ENCODE measurements at places on chromosomes 11 and 22.

GRCh38 chr11:122874991-122875390, 7.6 kb upstream of the JHY start:
- ATAC-seq, result no peak

DNA sequence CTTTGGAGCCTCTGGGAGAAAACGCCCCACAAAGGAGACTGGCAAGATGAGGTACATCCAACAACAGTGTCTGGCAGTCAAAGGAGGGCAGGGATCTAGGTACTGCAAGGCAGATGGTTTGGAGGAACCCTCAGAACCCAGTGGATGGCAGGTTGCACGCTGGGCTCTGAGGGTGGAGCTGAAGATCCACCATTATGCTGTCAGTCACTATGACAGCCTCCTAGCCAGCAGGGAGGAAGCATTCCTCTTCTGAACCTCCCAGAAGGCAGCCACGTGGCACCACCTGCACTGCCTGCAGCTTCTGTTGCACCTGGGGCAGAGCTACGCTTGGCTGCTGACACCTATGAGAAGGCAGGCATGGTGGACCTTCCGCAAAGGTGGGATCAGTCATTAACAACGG, 40.2 kb downstream of the HTR3A start:
- ATAC-seq, result no peak

GRCh38 chr11:61851113-61851899, 23.2 kb downstream of the FADS2 start:
- no peak for ATAC-seq

DNA sequence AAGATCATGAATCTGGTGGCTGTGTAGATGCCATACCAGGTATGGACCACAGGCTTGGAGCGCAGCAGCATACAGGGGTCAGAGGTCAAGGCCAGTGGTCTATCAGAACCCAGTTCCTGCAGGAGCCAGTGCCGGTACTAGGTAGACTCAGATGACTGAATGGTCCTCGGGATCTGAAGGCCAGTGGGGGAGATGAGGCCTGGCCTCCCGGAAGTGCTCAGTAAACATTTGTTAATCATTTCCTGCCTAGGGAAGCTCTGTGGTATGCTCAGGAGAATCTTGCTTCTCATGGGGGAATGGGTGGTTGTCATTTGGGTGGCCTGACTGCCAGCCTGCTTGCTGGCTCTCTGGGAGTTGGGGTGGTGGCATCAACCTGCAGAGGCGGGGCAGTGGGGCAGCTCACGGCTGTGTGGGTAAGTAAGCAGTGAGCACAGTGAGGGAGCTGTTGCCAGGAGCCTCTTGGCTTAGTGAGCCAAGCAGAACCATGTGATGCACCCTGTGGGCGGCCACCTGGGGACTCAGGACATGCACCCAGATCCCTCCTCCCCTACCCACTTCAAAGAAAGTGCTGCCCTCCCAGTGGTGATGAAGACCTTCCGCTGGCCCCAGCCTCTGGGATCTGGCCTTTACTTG, 33.0 kb downstream of the PTPRJ start:
- ATAC-seq, result peak; percentile 49

- ATAC-seq, result no peak
These were observed 4.6 kb upstream of the ACER3 start for GRCh38 chr11:76856106-76856505.

- ATAC-seq, result no peak
These were observed 1078.9 kb downstream of the OPCML start for GRCh38 chr11:132453406-132453805.

DNA sequence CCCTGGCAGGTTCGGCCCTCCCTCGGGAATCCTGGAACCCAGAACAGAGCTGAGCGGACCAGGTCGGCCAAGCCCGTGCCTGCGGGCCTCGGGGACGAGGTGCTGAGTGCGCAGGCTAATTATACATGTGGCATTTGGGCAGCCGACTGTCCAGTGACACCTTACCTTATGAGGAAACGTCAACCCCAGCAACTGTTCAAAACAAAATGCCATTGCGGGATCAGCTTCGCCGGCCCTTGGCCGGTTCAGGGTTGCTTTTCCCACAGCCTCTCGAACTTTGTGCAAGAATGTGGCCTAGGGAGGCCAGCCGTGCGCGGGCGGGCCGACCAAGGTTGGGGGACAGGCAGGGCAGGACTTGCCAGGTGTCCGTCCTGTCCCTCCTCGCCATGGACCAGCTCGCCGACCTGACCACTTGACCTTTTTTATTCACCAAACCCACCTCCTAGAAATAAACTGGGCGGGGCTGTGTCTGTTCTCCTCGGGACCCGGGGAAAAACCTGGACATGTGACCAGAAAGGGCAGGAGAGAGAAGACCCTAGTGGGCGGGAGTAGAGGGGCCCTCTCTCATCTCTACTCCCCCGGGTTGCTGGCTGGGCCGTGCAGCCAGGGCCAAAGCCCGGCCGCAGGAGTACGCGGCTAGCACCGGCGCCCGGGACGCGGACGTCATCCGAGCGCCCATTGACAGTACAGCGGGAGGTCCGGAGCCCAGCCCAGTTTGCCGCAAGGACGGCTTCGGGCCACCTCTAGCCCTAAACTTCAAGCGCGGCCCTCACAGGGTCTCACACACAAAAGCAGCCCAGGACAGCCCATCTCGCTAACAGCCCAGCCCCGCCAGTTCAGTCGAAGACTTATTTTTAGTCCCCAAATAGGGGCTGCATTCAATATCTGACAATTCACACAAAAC, 134.3 kb upstream of the C11orf58 start:
- ATAC-seq, result no peak

- ATAC-seq, result no peak
These were observed 27.8 kb downstream of the ARFGAP3 start for GRCh38 chr22:42829302-42829701.

GRCh38 chr11:61969838-61970662, 2.6 kb upstream of the FTH1 start:
- peak; percentile 19 for ATAC-seq

DNA sequence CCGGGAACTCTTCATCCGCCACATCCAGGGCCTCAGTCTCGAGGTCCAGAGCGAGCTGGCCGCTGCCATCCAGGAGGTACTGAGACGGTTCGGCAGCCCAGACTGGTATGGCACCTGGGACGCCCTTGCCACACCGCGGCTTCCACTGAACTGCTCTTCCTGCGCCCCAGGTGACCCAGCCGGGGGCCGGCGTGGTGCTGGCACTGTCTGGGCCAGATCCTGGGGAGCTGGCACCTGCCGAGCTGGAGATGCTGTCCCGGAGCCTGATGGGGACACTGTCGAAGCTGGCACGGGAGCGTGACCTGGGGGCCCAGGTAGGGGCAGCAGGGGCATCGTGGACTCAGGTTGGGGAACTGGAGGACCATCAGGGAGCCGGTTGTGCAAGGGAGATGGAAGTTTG, 1.4 kb downstream of the CCDC88B start:
- no peak for ATAC-seq

GRCh38 chr11:87597725-87598124, 560.0 kb downstream of the TMEM135 start:
- no peak for ATAC-seq

GRCh38 chr11:14022251-14022650, 59.7 kb downstream of the SPON1 start:
- no peak for ATAC-seq

- ATAC-seq, result peak; percentile 81
These were observed 21.4 kb upstream of the EHF start for GRCh38 chr11:34599406-34599945.

DNA sequence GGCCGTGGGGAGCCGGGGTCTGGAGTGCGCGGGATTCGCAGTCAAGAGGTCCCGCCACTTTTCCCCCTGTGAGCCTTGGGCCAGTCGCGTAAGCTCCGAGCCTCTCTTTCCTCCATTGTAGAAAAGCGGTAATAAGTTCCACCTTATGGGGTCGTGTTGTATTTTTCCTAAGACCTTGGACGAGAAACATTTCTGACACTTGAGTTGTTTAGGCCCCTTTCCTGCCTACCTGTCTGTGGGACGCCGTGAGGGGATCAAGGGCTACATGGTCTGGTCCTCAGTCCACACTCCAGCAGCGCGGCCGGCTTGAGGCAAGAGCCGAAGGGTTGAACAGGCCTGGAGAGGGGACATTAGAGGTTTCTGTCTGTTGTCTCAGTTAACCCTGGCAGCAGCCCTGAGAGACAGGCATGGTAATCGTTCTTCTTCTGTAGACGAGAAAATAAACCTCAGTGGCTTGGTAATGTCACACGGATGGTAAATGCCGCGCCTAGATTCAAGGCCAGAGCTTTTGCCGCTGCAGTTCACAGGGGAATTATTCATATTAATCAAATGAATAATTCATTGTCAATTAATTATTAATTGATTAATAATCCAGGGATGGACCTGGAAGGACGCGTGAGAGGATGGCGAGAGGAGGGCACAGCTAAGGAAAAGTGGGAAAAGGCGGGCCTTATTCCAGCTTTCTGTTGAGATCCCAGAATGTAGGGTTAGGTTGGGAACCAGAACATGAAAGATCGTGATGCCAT, 545 bp downstream of the FEN1 start:
- peak; percentile 23 for ATAC-seq

- peak; percentile 66 for ATAC-seq
These were observed 53.6 kb downstream of the BCR start for GRCh38 chr22:23233752-23234408.

- no peak for ATAC-seq
These were observed 84.6 kb upstream of the ANO3 start for GRCh38 chr11:26247340-26247739.

- ATAC-seq, result no peak
These were observed 386.2 kb downstream of the NTM start for GRCh38 chr11:131756479-131757110.

- ATAC-seq, result no peak
These were observed 666 bp downstream of the NELL1 start for GRCh38 chr11:20669820-20670684.

GRCh38 chr11:37422511-37422910, 824.5 kb upstream of the RAG2 start:
- ATAC-seq, result no peak

DNA sequence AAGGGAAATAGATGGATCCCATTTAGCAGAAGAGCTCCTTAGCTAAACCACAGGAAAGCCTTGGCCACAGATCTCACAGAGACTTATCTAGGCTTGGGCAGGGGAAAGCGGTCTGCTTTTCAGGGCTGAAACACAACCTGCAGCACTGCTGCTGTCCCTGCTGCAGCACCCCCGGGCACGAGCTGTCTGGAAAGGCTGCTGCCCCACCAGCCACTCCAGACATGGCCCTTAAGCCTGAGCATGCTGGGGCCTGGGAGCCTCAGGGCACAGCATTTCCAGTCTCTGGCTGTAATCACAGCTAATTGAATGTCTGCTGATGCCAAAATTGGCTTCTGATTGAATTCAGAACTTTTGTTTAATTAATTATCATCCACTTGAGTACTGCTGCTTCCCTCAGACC, 115.0 kb downstream of the TMPRSS5 start:
- no peak for ATAC-seq

GRCh38 chr11:67119585-67120391, 725 bp downstream of the KDM2A start:
- peak; percentile 0 for ATAC-seq

- no peak for ATAC-seq
These were observed 69.5 kb downstream of the JAM3 start for GRCh38 chr11:134138376-134138775.

Data from activated T-helper 17 cell treated with anti-CD3 and anti-CD28 coated beads, Interleukin-2, amount 50 U/mL, for 72 hours (primary cell).